ENCODE measurements at places on chromosomes 16 and 17.

GRCh38 chr16:15396948-15397594 is 1.5 kb downstream of the MPV17L start:
- no peak for DNase-seq

DNA sequence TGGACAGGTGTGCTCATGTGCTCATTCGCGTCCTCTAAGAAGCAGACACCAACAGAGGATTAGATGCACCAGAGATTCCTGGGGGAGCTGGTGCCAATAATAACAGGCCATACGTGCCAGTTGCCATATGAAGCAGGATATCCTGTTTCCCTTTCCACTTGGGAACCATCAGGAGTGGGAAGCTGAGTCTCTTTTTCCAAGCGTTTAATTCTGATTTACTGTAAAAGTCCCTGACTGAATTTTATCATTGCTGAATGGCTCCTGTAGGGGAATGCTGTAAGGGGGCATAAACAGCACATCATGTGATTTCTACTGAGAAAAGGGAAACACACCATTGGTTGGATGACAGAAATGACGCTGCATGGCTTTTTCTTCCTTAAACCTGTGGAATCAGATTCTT is 113.3 kb downstream of the IRF8 start:
- DNase-seq, result no peak

GRCh38 chr16:26806657-26807056 is 260.1 kb upstream of the C16orf82 start:
- DNase-seq, result no peak

- DNase-seq, result no peak
Observed at GRCh38 chr16:87325423-87325858, 8.2 kb upstream of the C16orf95 start.

DNA sequence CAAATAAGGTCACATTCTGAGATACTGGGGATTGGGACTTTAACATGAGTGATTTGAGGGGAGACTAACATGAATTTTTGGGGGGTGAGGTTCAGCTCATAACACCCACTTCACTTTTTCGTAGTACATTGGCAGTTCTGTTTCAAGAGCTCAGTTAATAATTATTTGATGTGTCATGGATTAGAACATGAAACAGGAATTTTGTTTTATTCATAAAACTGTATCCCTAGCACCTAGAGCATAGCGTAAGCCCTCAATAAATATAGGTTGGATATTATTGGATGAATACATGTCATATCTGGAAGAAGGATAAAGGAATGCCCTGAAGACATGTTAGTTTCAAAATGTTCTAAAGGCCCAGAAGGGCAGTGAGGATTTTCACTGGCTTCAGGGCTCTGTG is 119.8 kb downstream of the PRKCA start:
- no peak for DNase-seq

- no peak for DNase-seq
Observed at GRCh38 chr16:49467540-49468372, 94.2 kb downstream of the C16orf78 start.

- no peak for DNase-seq
Observed at GRCh38 chr16:87392821-87393679, 914 bp downstream of the MAP1LC3B start.

DNA sequence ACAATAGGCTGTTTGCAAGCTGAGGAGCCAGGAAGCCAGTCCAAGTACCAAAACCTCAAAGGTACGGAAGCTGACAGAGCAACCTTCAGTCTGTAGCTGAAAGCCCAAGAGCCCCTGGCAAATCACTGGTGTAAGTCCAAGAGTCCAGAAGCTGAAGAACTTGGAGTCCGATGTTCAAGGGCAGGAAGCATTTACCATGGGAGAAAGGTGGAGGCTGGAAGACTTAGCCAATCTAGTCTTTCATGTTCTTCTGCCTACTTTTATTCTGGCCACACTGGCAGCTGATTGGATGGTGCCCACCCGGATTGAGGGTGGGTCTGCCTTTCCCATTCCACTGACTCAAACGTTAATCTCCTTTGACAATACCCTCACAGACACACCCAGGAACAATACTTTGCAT is 15.3 kb downstream of the CD300LB start:
- DNase-seq, result no peak

DNA sequence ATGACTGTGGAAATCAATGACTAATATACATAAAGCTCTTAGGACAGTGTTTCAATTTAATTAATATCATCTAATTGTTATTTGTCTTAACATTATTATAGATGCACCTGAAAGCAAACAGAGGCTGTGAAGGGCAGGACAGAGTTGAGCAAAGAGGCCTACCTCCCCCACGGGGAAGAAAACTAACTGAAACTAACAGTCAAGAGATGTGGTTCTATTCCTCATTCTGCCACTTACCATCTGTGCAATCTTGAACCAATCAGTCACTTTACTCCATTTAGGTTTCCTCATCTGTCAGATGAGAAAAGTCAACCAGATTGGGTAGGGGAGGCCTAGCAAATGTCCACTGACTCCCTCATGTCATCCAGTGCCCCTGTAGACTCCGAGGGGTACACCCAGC is 59.1 kb downstream of the C17orf67 start:
- no peak for DNase-seq

GRCh38 chr17:47225911-47226688 is 17.0 kb downstream of the MYL4 start:
- DNase-seq, result no peak

- peak; percentile 38 for DNase-seq
Observed at GRCh38 chr16:66030036-66030435, 336.5 kb upstream of the CDH5 start.

GRCh38 chr17:40460604-40460967 is 17.3 kb downstream of the IGFBP4 start:
- no peak for DNase-seq

DNA sequence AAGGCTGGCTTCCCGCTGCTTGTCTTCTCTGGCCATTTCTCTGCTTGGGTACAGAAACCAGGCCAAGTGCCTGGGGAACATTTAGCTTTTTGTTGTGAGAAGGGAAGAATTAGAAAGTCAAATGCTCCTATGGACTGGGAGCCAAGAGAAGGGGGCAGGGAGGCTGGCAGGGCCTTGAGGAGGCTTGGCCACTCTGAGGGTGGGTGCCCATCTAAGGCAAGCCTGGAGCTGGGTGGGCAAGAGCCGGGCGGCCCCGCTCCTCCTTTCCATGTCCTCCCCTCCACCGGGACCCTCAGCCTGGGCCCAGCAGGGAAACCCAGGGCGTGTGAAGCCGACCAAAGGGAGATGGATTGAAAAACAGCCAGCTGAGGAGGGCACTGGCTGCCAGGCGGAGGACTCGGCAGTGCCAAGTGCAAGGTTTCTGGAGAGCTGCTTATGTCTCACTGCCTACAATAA is 69.4 kb downstream of the NTN1 start:
- no peak for DNase-seq

GRCh38 chr16:46788891-46789474 is 40.8 kb upstream of the MYLK3 start:
- DNase-seq, result no peak

GRCh38 chr16:27795992-27796614 is 246.2 kb downstream of the KATNIP start:
- DNase-seq, result peak; percentile 26

DNA sequence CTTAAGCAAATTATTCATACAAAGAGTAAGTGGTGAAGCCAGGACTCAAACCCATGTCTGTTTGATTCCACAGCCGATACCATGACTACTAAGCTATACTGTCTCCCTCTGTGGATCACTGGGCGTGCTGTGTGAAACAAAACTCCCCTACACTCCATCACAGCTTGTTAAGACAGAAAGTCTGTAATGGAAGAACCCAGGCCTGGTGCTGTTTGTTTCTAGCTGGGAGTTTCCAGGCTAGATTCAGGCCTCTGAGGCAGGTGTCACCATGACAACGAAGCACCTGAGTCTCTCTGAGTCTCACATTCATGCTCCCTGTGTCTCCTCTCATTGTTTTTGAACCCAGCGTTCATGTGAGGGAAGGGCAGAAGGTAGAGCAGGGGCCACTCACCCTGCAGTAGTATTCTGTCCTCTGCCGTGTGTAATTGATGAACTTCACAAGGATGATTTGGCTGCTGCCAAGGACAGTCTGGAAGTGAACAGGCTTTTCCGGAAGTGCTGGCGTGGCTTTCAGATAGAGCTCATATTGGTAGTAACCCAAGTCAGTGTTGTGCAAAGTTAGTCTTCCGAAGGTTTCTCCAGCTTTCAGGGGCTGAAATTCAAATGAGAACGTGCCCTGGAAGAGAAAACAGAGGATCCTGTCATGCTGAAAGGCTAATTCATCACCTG is 8.6 kb upstream of the VAC14 start:
- DNase-seq, result no peak

- DNase-seq, result no peak
Observed at GRCh38 chr17:28471531-28472342, 1.7 kb upstream of the SLC13A2 start.

DNA sequence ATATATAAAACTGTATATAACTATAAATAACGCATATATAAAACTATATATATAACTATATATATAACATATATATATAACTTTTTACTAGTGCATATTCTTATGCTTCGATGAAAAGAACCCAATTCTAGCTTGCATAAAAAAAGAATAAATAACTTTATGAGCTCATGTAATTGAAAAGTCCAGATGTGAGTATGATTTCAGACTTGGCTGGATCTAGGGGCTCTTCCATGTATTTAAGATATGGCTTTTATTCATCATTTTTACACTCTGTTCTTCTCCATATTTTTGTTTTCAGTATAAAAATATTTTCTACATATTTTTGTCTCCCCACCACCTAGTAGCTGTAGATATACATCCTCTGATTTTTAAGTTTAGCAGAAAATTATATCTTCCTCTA is 417.5 kb downstream of the CDH11 start:
- no peak for DNase-seq

GRCh38 chr17:30524847-30525246 is 47.6 kb downstream of the GOSR1 start:
- DNase-seq, result peak; percentile 31

DNA sequence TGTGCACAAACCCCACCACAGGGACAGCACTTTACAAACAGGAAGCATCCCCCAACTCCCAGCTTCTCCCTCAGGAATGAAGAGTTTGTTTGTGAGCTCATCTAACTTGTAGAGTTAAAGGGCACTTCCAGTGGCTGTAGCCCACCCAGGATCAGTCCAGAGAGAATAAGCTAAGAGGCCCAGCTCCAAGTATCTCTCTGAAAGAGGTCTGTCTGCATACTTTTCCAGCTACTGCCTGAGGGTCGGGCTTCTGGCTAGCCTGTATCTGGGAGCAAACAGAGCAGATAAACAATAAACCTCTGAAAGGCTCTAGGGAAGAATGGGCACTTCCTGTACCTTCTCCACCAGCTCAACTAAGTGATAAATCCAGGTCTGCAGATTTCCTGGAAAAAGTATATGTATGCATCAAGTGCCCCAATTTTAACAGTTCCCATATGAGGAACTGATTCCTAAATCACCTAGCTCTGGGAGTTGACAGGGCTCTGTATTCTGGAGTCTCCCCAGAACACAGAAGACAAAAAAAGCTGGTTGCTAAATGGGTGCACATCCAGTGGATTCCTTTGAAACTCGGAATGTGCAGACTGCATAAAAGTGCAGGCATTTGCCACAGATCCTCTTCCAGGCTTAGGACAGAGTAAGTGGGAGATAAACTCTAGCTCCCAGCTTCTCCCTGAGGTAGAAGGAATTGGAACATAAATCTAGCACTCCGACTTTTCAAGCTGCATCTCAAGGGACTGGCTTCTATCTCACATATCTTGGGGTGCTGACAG is 37.1 kb upstream of the MYLK3 start:
- DNase-seq, result no peak

GRCh38 chr17:10613775-10614513 is 43.2 kb downstream of the MYH3 start:
- no peak for DNase-seq

DNA sequence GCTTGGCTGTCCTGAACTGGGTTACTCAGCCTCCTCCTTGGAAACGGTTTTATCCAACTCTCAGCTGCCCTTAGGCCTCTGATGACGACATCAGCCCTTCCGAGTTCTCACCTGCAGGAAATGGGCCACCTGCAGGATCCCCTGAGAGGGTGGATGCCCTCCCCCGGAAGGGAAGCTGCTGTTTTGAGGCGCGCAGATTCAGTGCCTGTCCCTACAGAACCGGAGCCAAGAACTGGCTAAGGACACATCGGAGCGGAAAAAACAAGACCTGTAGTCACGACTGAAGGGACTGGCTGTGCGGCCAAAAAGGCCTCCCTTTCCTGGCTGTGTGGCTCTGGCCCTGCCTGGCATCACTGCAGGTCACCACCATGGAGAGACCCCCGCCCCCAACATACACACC is 11.7 kb upstream of the C16orf95 start:
- no peak for DNase-seq

- no peak for DNase-seq
Observed at GRCh38 chr16:51989637-51990230, 557.2 kb downstream of the TOX3 start.

DNA sequence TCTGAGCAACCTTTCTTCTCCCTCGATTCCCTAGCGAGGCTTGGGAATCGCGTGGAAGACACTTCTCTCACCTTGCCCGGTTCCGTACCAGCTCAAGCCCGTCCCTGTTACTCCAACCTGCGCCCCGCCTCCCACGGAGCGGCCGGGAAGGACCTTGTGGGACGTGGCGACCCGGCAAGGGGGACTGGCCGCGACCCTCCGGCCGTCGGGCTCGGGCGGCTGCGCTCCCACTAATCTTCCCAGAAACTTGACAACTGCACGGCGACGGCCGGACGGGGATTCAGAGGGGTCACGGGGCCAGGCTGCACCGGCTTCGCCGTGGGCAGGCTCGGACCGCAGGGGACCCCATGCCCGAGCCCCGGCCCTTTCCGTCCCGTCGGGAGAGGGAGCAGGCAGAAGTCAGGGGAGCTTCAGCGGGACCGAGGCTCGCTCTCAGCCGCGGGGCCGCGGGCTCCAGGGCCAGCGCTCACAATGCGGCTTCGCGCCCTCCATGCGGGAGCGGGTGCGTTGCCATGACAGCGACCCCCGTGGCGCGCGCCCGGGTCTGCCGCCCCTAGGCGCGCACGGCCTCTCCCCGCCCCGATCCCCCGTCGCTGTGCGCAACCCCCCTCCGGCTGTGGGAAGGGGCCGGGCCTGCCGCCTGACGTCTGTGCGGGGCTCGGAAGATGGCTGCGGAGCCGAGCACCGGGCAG is at the start of gene SGSM2:
SGSM2 (plus strand) TSS at position 650 of the 692 bp plus-strand sequence. CDS start 188 bp downstream, outside the sequence.
- DNase-seq, result no peak

- no peak for DNase-seq
Observed at GRCh38 chr17:50183421-50183994, 17.7 kb downstream of the SGCA start.
